Stimulated activated CD4-positive, alpha-beta T cell treated with anti-CD3 and anti-CD28 coated beads, Interleukin-15, amount 100 ng/mL, for 1 hour (primary cell): ENCODE measurements at places on chromosomes 12 and 14.

- DNase-seq, result peak; percentile 63
Measured at GRCh38 chr12:121793440-121793837, at the start of gene RHOF. TSS of gene RHOF (minus strand) at chr12:121793688. CDS start at chr12:121793633, 55 bp downstream.

DNA sequence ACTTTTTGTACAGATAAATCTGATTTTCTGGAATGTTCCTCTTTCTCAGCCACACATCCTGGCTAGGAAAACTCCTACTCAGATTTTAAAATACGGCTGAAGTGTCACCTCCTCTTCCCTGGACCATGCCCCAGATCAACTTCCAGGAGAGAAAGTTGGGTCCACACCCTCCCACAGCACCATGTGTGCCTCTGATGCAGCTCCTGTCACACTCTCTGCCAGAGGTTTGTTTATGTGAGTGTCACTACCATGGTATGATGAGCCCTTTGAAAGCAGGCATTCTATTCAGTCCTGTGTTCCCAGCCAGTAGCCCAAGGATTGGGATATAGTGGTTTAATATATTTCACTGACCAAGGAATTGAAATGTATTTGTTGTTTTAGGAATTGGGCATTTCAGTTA is 287.2 kb upstream of the ATP2B1 start:
- DNase-seq, result no peak

DNA sequence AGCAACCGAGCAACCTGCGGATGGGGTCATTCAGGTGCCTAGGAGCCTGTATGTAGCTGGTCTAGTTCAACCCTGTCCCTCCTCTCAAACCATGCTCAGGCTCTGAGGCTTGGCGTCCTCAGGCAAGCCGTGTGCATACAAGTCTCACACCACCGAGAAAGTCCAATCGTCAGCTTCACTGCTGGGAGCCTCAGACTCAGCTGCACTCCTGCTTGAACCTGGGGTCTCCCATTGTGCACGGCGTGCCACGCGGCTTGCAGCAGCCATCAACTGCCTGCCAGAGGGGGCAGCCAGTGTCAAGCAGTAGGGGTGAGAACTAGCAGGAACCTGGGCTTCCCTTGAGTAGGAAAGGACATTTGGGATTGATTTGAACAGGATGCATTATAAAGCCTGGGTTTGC is 1064.6 kb downstream of the BCL11B start:
- no peak for DNase-seq

- no peak for DNase-seq
Measured at GRCh38 chr14:23644195-23644918, 8.2 kb downstream of the DHRS2 start.

GRCh38 chr12:42763682-42764081 is 174.1 kb upstream of the PRICKLE1 start:
- no peak for DNase-seq

DNA sequence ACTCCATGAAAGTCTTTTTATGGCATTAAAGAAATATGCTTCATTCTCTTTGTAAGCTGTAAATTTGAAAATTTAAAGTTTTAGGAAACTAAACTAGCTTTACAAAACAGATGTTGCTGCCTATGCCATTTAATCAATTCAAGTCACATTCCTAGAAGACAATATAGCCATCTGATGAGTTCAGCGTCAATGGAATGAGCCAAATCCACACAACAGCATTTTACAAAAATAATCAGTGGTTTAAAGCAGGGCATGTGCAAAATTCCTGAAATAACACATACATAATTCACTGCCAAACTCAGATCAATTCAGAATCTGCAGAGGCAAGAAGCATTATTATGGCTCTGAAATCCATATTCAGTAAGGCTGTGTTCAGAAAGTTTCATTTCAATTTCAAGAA is 75.6 kb downstream of the MED13L start:
- no peak for DNase-seq

DNA sequence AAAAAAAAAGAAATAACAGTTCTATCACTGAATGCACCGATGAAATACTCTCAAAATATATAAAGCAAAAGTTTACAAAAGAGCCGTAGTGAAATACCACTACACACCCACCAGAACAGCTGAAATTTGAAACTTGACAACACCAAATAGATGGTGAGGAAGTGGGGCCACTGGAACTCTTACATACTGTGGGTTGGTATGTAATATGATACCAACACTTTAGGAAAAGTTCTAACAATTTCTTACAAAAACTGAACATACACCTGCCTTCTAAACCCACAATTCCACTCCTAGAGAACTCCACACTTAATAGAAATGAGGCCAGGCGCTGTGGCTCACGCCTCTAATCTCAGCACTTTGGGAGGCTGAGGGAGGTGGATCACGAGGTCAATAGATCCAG is 14.1 kb downstream of the EIF5 start:
- no peak for DNase-seq

GRCh38 chr14:54808326-54809161 is 94.1 kb downstream of the GCH1 start:
- no peak for DNase-seq

DNA sequence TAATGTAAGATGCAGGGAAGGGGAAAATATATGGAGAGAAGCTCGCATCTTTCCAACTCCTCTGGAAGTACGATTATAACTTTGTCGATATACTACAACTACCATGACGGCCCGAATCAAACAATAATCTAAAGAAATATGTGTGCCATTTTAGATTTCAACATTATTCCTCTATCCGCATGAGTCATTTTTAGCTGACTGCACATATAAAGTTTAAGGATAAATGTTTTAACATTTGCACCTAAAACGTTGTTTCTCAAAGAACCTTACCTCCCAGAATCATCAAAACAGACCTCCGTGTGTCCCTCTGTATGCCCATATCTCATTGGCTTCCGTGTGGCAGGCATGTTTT is 482 bp downstream of the WDHD1 start:
- no peak for DNase-seq

DNA sequence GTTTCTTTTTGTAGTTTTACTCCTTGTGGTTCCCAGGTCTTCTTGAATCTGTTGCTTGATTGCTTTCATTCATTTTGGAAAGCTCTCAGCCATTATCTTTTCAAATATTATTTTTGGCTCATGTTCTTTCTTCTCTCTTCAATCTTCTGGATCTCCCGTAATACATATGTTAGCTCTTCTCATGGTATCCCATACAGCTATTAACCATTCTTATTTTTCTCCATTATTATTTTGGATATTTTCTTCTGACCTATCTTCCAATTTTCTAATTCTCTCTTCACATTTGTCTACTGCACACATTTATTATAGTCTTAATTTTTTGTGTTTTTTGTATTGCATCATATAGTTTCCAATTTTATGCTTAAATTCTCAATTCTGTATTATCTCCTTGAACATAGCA is 123.9 kb upstream of the ARID2 start:
- DNase-seq, result no peak

DNA sequence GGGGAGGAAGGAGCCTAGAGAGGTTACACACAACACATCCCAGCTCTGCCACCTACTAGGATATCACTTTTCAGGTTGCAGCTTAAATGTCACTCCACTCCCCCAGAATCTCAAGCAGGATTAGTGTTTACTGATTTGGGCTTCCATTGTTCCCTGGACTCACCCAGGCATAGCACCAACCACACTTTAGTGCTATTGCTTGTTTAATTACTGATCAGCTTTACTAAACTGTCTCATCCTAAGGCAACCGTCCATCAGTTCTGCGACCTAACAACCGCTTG is 6.1 kb upstream of the KRT18 start:
- no peak for DNase-seq

DNA sequence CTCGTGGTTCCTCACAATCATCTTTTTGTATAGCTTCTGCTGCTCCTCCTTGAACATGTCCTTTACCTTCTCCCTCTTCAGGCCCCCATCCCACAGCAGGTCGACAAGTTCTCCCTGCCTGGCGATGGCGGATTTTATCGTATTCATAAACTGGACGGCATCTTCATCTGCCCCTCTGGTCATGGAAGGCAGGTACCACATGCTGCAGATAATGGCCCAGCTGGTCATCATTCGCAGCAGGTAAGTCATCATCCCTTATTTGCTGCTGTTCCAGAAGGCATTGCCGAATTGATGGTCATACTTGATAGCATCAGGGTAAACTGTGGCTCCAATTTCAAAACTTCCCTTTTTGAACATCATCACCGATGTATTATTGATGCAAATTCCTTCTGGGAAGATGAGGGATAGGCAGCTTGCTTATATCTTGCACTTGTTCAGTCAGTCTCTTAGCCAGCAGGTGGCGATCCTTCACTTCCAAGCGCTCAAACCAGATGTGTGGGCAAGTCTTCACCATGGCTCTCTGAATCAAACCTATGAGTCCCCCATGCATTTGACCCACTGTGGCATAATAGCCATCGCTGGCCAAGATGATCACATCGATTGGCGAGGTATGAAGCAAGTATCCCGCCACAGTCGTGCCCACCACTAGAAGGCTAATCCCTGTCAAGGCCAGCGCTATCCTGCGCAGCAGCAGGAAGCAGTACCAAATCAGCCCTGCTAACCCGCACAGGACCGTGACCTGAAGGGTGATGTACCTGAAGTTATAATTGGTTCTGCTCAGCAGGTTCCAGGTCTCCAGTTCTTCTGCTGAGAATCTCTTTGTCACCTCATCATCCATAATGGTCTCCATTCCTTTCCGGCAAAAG is 381.5 kb upstream of the STXBP6 start:
- no peak for DNase-seq

DNA sequence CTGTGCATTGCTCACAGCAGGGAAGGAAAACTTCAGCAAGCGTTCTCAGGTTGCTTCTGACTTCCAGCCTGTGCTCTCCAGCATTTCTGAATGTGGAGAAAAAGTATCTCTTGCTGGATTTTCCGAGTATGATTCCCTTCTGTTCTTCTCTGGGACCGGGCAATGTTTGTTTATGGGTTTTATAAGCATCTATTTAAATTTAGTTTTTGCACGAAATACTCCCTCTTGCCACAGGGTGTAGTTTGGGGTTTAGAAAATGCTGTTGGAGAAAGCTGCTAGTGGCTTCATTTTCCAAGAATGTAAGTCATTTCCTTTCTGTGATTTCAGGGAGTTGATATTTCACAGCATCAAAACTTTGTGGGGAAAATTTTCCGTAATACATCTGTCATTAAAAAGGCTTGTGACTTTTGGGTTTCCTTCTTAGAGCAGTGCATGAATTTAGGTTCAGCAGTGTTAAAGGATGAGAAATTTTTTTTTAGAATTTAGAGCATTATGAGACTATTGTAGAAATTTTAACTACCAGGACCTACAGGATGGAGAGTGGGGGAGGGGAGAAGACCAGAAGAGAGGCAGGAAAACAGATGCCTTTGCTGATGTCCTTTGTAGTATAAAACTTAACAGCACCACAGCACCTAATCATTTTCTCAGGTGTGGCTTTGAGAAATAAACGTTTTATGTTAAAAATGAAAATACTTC is 1.5 kb downstream of the FRMD6 start:
- no peak for DNase-seq

DNA sequence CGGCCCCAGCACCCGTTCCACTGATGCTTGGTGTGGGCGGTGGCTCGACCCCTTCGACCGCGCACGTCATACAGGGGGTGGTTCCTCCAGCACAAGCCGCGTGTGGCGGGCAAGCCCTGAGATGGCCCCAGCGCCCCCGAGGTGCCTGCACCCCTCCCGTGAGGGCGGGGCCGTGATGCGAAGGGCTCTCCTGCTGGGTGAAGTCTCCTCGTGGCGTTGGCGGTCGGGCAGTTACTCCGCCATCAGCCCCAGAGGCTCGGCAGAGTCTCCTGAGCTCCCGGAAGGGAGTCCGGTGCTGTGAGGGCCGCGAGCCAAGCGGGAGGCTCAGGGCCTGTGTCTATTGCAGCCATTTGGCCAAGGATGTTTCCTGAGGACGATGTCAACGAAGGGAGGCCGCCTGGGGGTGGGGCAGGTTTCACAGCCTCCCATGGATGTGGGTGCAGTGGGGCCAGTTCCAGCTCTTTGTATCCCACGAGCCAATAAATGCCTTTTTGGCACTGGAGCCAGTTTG is 78.1 kb upstream of the GALNT9 start:
- no peak for DNase-seq

- DNase-seq, result no peak
Measured at GRCh38 chr14:99517643-99518381, 36.6 kb downstream of the CCNK start.

- DNase-seq, result no peak
Measured at GRCh38 chr14:88129306-88130056, 124.5 kb downstream of the GPR65 start.

DNA sequence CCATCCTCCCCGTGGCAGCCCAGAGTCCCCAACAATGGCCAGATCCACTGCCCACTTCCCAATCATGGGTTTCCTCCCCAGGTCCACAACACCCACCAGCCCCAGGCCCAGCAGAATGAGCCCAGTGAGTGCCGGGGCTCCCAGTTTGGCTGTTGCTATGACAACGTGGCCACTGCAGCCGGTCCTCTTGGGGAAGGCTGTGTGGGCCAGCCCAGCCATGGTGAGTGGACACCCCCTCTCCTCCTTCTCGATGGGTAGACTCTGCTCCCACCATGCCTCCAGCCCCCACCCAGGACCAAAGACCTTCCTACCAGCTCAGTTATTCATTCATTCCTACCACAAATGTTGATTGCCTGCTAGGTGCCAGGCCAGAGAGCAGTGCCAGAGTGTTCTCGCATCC is 23.8 kb downstream of the PAPLN start:
- DNase-seq, result no peak

DNA sequence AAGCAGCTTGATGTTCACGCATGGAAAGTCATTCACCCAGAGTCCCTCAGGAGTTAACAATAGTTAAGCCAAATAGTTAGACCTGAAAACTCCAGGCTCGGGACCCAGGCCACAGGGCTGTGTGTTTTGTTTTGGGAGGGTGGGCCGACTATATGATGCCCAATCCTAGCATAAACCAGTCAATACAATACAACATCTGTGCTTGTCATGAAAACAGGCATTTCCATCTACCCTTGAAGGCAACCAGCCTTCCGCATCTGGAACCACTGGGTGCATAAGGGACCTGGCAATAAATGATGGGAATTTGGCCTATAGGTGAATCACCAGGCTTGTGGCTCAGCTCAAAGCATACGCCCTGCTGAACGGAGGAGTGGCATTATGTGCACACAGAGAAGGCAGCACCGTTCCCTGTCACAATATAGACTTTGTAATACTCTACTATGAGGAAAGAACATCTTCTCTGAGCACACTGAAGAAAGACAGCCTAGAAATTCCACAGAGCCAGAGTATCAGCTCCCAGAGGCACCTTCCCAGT is 91.0 kb upstream of the FOXN3 start:
- no peak for DNase-seq

- DNase-seq, result no peak
Measured at GRCh38 chr12:75738486-75738885, 227.1 kb upstream of the KRR1 start.

- DNase-seq, result no peak
Measured at GRCh38 chr12:108495823-108496579, 19.1 kb upstream of the FICD start.

- no peak for DNase-seq
Measured at GRCh38 chr12:11764837-11765236, 115.4 kb downstream of the ETV6 start.

DNA sequence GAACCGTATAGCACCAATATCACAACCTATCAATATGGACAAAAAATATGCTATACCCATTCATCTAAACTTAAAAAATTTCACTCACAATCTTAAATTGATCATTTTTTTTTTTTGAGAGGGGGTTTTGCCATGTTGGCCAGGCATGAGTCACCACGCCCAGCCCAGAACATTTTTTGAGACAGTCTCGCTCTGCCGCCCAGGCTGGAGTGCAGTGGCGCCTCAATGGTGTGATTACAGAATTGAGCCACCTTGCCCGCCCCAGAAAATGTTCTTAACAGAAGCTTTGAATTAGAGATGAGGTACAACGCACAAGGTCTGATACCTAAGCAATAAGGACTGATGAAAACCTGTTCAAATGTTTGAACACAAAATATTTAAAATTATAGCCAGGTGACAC is 15.8 kb upstream of the ATP5F1B start:
- no peak for DNase-seq
